ENCODE measurements at places on chromosomes 4 and X.

- no peak for DNase-seq
These were observed 47.0 kb downstream of the TBC1D14 start for GRCh38 chr4:6956434-6957147.

DNA sequence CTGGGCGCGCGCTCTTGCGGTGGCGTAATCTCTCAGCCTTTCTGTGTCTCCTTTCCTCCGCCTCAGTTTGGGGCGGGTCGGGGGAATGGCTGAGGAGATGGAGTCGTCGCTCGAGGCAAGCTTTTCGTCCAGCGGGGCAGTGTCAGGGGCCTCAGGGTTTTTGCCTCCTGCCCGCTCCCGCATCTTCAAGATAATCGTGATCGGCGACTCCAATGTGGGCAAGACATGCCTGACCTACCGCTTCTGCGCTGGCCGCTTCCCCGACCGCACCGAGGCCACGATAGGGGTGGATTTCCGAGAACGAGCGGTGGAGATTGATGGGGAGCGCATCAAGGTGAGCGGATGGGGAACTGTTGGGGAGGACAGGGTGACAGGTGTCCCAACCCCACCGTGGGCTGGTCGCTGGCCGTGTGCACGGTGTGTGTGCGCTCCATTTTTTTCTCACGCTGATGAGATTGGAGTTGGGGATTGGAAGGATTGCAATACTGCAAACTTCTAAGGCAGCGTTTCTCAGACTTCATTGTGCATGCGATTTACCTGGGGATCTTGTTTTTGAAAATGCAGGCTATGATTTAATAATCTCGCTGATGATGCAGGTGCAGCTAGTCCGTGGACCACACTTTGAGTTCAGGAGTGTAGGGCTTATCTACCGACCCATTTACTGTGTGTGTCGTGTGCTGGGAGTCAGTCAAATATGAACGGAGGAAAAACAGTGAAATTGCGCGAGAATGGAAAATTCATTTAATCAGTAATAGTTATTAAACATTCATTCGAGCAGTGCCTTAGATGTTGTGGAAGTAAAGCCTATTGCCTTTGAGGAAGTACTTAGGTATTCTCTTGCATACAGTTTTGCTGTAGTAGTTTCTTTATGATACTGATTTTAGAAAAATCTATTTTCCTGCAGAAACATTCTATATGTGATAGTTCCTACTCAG is at the start of gene RAB33B:
TSS of gene RAB33B (plus strand) at position 11 of the 935 bp plus-strand sequence. CDS start at position 86, 75 bp downstream.
- DNase-seq: no peak

- no peak for DNase-seq
These were observed 47.5 kb downstream of the SPATA18 start for GRCh38 chr4:52098618-52099017.

DNA sequence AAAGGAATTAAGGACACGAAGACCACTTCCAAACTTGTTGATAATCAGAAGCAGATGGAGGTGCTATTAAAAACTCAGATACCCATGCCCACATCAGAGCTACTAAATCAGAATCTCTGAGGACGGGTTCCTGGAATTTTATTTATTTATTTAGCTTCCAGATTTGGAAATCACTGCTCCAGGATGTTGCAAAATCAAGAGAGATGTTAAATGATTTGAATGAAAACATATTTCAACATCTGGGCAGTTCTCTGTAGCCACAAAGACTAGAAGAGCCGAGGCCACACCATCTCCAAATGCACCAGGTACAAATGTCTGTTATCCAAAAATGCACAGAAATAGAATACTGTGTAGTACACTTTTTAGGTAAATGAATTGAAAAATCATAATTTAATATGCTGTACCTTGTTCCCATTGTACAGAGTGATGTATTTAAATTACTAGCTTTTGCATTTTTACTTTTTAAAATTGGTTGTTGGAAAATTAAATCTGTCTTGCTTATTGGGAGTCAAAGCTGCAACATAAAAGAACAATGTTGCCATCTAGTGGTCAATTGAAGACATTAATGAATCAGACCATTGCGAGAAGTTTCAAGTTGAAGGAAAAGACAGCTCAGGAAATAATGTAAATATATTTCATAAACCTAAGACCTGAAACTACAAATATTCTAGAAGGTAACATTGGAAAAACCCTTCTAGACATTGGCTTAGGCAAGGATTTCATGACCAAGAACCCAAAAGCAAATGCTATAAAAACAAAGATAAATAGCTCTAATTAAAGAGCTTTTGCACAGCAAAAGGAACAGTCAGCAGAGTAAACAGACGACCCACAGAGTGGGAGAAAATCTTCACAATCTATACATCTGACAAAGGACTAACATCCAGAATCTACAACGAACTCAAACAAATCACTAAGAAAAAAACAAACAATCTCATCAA is 151.3 kb upstream of the TTC29 start:
- peak; percentile 54 for DNase-seq

- DNase-seq: no peak
These were observed 32.1 kb downstream of the SLC34A2 start for GRCh38 chr4:25687773-25688172.

- no peak for DNase-seq
These were observed 328.5 kb downstream of the ADGRL3 start for GRCh38 chr4:61528595-61528994.

- no peak for DNase-seq
These were observed 273.2 kb upstream of the EMCN start for GRCh38 chr4:100790836-100791615.

GRCh38 chr4:33422656-33423055 is 2702.5 kb downstream of the PCDH7 start:
- no peak for DNase-seq

DNA sequence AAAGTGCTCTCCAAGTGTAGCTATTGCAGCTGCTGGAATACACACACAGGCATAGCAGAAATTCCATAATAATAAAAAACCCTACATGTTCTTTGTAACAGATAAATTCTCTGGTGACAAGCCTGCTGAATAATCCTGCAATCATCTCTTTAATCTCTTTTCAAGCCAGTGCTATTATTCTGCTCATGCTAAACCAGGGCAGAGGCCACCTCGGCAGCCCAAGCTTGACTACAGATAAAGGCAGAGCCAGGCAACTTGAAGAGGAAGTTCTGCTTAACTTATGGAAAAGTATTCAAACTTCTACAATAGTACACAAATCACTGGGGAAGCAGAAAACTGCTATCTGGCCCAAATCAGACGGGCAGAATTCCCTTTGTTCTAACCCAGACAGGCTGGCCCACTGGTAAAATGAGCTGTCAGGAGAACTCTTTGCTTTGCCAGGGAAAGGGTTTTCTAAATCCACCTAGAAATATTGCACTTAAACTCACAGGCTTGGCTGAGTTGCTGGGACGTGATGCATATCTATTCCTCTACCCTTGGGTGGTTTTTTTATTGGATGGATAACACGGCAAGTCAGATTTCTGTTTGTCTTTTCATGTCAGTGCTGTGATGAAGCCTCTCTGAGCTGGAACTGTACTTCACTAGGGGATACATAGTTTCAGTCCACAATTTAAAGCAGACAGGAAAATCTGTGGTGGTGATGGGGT is 70.5 kb downstream of the GATB start:
- no peak for DNase-seq

DNA sequence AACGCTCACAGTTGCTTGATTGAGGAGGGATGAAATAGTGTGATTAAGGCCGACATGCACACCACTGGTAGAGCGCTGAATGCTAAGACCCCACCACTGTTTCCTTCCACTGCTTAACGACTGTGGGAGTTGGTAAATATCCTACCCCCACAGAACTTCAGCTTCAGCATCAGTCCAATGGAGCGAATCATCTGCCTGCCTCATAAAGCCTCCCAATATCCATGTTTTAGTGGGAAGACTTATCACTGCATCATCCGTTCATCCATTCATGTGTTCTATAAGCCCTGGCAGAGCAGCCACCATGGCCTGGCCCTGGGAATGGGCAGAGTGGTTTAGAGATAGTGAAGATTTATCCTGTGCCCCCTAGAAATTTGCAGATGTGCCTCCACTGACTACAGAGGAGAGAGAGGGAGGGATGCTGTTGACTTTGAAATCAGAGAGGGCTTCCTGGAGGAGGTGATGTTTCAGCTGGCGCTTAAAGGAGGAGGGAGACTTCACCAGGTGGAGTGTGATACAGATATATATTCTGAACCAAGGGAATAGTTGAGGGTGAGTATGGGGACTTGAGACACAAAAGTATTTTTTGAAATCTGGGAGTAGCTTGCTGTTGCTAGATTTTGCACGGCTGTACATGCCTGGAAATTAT is 71.9 kb upstream of the STX18 start:
- DNase-seq: no peak

GRCh38 chrX:136652822-136653723 is 5.1 kb downstream of the CD40LG start:
- no peak for DNase-seq

- DNase-seq: no peak
These were observed 12.8 kb upstream of the SLITRK4 start for GRCh38 chrX:143648705-143649104.

DNA sequence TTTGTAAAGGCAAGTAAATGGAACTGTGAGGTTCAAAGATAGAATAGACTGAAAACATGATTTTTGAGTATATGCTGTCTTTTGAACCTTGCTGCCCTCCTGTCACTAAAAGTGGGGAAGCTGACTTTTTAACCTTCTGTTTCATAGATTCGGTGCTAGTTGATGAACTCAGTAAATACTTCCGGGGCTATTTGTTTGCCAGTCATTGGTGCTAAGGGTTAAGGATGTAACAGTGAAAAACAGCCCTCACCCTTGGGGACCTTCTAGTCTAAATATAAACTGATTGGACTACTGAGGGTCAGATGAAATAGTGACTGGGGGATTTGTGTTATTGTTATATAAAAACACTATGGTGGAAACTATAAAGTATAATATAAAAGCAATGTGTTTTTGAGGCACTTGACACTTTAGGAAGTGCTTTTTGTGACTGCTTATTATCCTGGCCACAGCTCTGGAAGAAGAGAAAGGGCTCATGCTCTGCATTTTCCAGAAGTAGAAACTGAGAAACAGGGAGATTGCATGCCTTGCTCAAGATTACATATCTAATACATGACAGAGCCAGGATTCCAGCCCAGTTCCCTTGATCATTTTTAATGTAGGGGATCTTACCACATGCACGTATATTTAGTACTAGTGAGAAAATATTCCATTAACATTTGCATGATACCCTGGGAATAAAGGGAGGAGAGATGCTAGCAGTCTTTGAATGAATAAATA is 3.9 kb downstream of the BST1 start:
- DNase-seq: no peak

DNA sequence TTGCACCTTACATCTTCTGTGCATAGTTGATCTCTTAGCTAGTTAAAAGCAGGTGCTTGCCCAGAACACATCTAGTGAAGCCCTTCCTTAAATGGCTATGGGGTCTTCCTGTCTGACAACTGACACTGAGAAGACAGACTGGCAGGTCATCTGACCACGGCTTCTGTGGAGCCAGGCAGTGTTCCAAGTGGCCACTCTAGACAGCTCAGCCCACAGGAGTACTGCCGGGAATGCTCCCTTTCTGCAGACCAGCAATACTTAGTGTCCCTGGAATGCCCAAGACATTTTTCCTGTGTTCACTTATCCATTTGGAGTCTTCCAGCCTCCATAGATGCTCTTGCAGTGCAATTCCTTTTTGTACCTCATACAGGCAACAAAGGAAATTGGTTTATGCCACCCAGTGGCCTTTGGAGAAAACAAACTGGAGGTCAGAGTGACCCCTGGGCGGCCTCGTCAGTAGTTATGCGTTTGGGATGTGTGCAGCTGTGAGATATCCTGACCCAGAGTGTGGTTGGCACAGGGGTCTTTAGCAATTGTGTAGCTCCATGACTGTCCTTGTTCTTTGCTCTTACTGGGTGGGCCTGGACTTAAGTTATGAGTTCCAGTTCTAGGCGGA is 335.5 kb downstream of the ARHGAP10 start:
- DNase-seq: no peak

- no peak for DNase-seq
These were observed 18.1 kb upstream of the CXCL2 start for GRCh38 chr4:74117024-74117534.

GRCh38 chr4:53511014-53511413 is 80.3 kb downstream of the LNX1 start:
- DNase-seq: no peak

DNA sequence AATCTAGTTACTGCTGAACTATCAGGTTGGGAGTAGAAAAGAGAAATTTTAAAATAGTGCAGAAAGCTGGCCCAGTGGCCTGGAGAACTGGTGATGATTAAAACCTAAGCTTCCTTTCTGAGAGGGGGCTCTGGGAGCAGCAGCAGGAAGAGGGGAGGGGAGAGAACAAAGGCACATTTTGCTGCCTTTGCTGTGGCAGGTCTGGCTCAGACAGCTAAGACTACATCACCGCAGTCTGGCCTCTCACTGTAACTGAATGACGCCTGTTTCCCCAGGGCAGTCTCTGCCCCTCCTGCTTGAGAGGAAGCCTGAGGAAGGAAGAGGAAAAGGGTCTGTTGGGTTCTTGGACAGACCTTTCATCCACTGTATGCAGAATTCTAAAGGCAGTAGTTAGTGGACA is 148.5 kb downstream of the FRAS1 start:
- no peak for DNase-seq

DNA sequence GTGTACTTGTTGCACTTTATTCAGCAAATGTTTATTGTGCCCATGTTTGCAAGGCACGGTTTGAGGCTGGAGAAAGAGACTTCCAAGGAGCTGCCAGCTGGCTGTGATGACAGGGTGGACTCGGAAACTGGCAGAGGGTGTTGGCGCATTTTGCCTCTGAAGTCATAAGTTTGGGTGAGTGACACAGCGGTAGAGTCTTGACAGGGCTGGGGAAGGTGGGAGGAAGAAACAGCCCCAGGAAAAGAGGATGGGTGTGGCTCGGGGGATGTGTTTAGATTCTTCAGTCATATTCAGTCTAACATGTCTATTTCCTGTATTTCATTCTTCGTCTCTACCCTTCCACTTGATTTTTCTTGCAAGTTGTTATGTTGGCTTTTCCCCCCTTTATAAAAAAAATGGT is 77.0 kb upstream of the STOX2 start:
- DNase-seq: no peak

DNA sequence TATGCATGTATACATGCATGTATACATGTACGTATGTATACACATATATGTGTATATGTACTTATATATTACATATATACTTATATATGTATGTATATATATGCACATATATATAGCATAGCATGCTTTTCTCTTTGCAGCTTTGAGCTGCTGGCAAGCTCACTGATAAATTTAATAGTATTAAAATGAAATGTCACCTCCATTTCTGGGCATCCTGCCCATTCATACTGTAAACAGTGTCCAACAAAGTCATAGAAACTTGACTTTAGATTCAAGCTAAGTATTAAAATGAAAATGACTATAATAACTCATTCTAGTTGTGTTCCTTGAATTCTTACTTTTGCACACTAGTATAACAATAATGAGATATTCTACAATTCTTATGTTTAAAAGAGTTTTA is 163.7 kb downstream of the CFAP47 start:
- DNase-seq: no peak

Measured in erythroblast (primary cell).